ENCODE measurements at places on chromosomes 12 and 14.

DNA sequence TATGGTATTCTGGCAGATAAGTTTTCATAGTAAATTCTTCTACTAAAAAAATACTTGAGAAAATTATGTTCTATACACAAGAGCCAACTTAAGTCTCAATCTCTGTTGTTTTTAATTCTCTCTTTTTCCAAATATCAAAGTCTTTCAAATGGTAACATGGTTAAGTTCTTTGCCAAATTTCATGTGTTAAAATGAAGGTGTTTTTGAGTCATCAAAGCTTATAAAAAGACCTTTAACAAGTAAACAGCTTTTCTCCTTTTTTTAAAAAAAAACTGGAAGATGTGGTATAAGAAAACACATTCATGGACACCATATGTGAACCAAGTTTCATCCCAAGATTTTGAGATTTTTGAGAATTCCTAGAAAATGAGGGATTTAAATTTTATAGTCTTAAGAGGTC lies 111.3 kb downstream of the FOXG1 start:
- DNase-seq = no peak

DNA sequence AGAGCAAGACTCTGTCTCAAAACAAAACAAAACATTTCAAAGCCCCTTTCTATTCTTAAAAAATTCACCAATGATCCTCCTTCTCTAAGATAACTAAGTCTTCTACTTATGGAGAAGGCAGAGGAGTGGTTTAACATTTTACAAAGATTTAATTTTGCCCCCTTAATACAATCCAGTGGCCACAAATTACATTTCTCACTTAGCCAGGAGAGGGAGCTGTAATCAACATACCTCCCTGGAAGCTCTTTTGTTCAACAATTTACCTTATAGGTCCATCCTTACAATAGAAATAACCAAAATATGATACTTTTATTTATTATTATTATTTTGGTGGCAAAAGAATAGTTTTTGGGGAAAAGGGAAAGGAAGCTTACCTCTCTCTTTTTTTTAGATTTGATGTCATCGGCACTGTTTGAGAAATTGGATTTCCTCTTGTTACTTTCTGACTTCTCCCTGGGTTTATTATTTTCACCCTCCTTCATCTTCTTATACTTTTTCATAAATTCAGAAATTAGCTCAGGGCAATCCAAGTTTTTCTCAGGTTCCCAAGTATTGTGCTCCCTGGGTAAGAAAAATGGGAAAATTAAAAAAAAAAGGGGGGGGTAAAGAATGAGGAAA lies 28.1 kb downstream of the CBX5 start:
- DNase-seq = no peak

- no peak for DNase-seq
Measured at GRCh38 chr14:75615200-75615599, 36.8 kb downstream of the FLVCR2 start.

DNA sequence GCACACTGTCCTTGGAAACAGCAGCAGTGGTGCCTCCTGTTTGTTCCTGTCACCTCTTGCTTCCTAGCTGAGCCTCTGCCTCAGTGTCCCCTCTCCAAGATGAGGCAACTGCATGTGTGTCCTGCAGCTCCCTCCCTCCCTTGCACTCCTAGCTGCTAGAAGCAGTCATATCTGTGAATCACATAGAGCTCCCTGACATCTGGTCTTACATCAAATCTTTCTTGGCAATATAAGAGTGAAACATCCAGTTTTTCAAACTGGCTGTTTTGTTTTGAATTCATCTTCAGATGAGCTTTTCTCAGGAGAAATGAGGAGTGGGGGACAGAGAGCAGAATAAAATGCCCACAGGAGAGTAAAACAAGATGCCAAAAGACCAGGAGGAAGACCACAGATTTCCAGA lies 103.7 kb downstream of the VCPKMT start:
- DNase-seq = no peak

DNA sequence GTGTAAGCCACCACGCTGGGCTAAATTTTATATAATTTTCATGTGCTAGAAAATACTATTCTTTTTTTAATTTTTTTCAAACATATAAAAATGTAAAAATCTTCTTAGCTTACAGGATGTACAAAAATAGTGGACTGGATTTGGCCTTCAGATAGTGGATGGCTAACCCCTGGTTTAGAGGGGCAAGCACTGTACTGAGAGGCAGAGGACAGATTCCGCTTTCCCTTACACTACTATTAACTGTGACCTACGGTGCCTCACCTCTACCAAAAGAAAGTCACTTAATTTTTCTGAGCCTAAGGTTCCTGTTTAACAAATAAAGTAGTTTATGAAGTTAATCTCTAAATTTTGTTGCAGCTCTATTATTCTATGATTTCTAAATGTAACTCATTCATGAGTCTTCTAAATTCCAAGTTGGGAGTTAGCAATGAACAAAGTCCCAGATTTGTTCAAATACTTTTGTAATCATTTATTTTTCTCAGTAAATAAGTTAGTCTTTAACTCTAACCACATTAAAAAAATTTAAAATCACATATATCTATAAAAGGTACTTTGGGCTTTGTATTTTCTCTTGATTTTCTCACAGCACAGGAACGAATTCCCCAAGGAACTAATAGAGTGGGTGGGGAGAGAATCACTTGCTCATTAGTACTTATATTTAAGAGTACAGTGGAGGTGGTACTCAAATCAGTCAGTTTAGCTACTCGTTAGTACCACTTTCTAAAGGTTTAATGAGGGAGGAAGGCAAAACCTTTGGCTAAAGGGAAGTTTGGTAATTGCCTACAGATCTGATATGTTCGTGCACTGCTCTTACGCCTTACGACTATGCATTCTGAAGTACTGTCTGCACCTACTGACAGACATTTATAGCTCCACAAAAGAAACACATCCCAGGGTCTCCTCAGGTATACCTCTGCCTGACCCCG lies 33.7 kb downstream of the SLC15A5 start:
- no peak for DNase-seq

- DNase-seq = no peak
Measured at GRCh38 chr12:111777345-111778045, 10.8 kb downstream of the ALDH2 start.

DNA sequence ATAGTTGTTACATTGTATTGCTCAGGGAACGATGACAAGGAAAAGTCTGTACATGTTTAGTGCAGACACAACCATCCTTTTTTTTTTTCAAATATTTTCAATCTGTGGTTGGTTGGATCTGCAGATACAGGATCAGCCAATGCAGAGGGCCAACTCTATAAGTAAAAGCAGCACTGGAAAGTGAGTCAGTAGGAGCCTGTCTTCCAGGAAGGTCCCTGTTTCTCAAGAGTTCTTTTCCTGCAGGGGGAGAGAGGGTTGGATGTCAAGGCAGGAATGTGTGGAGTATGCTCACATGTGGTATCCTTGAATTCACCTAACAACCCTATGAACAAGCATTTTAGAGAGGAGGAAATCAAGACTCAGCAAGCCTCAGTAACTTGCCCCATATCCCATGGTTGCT lies 409.1 kb downstream of the NPAS3 start:
- no peak for DNase-seq

- peak; percentile 71 for DNase-seq
Measured at GRCh38 chr14:102262929-102263462, 42.0 kb downstream of the MOK start.

GRCh38 chr12:75315518-75315917 lies 14.6 kb downstream of the CAPS2 start:
- DNase-seq = no peak

GRCh38 chr12:124938108-124938507 lies 23.7 kb upstream of the UBC start:
- DNase-seq = no peak

- DNase-seq = no peak
Measured at GRCh38 chr12:80441921-80442320, 2.1 kb upstream of the PTPRQ start.

DNA sequence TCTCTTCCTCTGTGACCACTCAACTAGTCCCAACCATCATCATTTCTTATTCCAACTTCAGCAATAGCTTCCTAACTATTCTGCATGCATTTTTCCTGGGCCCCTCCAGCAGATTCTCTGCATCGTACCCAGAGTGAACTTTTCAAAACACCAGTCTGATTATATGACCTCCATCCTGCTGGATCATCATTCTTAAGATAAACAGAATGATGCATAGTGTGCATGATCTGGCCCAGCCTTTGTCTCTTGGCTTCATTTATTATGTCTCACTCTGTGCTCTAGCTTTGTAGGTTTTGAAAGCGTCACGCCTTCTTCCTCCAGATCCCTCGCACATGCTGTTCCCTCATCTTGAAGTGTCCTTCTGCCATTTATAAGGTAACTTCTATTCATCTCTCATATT lies 46.3 kb upstream of the SLC38A4 start:
- DNase-seq = no peak

- DNase-seq = no peak
Measured at GRCh38 chr14:33589334-33589733, 361.5 kb downstream of the EGLN3 start.

DNA sequence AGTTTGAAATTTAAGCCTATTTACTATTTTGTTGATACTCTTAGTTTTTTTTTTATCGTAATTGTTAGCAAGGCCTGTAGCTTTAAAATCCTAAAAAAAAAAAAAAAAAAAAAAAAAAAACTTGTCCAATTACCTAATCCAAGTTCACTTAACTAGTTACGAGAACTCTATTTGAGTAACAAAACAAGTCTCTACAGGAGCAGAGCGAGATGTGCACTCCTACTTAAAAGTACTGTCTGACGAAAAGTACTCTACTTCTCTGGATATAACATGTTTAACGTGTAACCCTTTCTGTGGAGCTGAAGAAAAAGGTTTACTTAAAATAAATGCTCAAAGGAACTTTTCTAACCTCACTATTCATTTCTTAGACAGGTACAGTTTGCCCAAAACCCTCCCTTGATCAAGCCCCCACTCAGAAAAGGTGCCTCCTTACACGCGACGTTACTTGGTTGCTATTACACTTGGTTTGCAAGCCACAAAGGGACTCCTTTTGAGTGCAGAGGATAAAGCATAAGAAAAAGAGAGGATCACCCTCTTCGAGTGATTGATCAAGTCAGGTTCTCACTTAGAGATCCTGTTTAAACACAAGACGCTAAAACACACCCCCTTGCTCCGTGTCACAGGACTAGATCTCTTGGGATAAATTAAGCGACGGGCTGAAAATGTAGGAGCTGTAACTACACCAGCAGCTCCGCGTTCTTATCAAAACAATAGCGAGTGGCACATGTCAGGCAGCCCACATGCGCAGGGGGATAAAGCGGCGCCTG lies 2.2 kb downstream of the BAZ1A start:
- DNase-seq = no peak

- no peak for DNase-seq
Measured at GRCh38 chr12:94460616-94460959, 921 bp upstream of the CEP83 start.

DNA sequence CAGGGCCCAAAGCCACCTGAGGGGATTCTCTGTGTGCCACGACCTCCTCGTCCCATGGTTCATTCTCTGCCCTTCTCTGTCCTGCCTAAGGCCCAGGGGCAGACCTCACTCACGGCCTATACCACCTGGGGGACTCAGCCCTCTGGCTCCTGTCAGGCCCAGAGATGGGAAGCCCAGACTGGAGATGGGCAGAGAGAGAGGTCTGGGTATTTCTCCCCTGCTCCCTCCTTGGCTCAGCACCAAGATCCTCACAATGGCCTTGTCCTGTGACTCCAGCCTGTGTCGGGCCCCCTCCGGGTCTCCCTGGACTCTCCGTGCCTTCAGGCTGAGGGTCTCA lies 46.9 kb upstream of the BCL11B start:
- DNase-seq = no peak

DNA sequence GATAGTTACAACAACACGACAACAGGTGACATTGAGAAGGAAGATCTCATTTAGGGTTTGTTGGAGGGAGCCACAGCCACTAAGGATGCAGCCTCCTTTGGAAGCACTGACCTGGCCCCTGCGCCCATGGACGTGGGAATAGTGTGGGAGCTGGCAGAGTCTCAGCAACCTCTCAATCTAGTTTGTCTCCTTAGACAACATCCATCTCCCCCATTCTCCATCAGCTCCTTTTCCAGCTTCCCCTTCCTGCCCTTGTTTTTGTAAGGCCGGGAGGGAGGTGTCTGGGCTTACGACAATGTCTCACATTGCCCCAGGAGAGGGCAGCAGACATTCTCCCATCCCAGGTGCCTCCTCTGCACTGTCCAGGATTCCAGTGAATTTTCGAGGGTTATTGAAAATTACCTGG lies 170.2 kb upstream of the PZP start:
- no peak for DNase-seq

DNA sequence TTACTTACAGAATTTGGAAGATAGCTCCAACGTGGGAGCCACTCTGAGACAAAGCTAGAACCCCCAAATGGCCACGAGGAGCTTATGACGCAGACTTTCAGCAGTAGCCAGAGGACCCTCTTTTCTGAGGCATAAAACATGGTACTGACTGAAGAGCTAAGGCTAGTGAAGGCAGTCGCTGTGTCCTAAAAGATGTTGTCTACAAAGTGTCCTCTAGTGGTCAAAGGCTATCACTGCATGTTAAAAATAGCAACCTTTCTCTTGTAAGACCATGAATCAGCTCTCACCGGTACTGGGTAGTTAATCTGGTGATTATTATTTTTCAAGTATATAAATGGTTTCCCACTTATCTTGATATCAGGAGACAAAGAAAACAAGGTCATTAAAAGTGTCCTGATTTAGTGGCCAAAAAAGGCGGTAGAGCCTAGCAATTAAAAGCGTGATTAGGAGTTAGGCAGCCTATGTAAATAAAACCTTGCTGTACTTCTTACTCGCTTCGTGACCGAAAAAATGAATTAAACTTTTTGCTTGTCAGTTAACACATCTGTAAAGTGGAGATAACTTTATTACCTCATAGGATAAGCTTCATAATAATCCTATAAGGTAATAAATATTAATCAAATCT lies 47.0 kb upstream of the LGR5 start:
- peak; percentile 52 for DNase-seq

- DNase-seq = no peak
Measured at GRCh38 chr12:66573605-66574004, 105.3 kb downstream of the GRIP1 start.

DNA sequence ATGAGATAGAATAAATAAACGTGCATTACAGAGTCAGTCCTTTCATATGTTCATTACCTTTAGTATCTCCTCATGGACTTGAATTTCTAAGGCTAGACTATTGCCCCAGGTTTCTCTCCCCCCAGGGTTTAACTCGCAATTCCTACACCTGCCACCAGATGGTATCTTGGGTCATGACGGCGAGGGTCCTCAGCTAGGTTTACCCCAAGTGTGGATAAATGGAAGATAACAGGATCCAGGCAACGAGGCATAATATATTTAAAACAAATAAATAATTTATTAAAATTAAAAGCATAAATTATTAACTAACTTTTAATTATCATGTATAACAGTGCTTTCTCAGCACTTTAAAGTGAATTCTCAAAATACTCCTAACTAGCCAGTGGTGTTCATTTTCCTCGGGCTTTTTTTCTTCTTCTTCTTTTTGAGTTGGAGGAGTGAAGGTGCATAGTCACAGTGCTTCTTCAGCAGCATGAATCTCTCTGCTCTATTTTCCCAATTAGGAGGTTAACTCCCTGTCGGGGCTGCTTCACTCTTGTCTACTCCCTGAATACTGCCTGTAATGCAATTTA lies 243.5 kb upstream of the CAND1 start:
- DNase-seq = peak; percentile 76

All from ecto neural progenitor cell (in vitro differentiated cells).